ENCODE measurements at places on chromosomes 6 and 20.

DNA sequence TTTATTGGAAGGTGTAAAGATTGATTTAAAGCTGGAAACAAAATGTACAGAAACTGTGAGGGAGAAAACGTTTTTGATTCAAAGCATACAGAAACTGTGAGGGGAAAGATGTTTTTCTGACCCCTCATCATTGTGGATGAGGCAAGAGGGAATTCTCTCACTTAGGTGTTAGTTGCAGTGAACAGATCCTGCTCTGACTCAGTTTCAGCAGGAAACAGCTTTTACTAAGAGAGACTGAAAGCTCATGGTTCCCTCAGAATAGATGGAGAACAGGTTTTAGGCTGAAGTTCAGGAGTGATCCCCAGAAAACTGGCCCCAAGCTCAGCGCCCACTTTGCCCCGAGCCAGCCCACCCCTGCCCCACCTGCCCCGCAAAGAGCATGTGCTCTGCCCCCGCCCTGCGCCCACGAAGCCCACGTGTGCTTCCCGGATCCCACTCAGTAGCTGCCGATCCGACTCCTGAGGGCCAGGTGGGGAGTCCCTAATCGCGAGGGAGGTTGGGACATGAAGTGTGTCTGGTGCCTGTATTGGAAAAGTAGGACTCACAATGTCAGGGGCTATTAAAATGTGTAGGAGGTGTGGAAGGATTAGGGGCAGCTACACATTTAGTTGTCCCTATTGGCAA lies 41.2 kb downstream of the DUSP22 start:
- no peak for DNase-seq

DNA sequence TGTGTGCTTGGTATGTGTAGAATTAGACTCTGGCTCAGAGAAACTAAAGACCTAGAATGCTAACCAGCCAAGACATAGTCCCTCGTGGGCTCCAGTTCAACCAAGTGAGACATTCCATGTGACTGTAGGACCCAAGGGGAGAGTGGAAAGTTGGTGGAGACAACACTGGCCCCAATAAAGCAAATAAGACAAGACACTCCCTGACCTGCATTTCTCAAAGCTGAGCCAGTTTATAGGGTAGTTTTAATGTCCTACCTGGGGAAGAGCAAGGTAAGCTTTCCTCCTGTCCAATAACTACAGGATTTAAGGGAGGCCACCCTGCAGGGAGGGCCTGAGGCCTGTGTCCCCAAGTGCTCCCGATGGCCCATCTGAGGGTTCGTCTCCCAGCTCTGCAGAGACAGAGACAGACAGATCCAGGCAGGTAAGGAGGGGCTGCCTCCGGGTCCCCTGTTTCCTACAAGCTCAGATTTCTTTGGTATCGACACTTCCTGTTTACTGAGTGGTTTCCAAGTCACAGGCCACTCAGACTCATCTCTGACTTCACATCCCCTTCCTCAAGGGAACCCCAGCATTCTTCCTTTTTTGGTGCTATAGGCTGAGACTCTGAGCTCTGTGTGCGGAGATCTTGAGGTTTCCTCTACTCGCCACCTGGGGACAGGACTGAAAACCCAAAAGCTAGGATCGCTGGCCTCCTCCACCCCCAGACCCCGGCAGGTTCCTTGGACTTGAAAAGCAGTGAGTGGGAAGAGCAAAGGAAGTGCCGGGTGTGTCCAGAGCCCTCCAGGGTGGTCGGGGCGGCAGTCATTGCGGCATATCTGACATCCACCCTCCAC lies 92.4 kb downstream of the PRND start:
- DNase-seq: peak; percentile 57

- no peak for DNase-seq
Observed at GRCh38 chr6:11972806-11973205, 39.3 kb upstream of the HIVEP1 start.

DNA sequence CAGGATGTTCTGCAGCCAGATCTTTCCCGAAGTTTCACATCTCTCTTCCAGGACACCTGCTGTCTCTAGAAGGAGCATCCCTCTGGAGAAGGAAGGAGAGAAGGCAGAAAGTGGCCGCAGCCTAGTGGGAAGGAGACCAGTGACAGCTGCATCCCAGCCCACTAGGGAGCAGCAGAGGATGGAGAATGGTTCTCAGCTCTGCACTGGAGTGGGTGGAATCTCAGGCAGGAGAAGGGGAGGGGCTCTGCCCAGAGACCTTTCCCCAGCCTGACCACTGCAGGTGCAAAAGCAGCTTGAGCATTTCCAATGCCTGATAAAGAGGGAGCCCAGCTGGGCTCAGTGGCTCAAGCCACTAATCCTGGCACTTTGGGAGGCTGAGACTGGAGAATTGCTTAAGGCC lies 32.3 kb downstream of the NCR2 start:
- no peak for DNase-seq

DNA sequence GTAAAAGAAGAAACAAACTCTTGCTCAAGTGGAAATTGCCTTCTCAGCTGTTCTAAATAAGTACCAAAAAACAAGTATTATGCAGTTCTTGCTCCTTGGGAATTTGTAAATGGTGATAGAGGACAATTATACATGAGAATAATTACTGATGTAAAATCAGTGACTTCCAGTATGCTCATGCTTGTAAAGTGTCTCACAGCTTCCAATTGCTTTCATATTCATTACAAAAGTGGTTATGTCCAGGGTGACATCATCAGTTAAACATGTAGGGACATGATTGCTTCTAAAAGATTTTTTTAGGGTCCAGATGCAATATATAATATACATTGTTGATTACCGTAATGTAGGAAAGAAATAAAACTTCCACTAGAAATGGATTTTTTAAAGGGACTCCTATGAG lies 122.8 kb upstream of the B3GAT2 start:
- DNase-seq: no peak

- DNase-seq: peak; percentile 72
Observed at GRCh38 chr6:90413867-90414266, 117.2 kb upstream of the BACH2 start.

DNA sequence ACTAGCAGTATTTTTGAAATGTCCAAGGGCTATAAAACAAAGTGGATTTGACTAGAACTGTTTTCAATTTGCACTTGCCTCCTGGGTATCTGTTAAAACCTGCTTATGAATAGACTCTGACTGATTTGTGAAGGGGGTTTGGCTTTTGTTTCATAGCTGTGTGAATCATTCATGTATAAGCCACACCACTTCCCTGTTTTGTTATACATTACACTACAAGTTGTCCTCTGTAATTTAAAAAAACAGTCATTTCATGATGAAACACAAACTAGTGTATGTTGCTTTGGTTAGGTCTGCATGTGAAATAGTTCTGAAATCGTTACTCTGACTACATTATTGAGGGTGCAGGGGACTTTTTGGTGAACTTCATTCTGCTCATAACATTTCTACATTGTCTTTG lies 121.7 kb downstream of the NKAIN2 start:
- DNase-seq: no peak

GRCh38 chr6:104908888-104909525 lies 47.9 kb upstream of the LIN28B start:
- no peak for DNase-seq

DNA sequence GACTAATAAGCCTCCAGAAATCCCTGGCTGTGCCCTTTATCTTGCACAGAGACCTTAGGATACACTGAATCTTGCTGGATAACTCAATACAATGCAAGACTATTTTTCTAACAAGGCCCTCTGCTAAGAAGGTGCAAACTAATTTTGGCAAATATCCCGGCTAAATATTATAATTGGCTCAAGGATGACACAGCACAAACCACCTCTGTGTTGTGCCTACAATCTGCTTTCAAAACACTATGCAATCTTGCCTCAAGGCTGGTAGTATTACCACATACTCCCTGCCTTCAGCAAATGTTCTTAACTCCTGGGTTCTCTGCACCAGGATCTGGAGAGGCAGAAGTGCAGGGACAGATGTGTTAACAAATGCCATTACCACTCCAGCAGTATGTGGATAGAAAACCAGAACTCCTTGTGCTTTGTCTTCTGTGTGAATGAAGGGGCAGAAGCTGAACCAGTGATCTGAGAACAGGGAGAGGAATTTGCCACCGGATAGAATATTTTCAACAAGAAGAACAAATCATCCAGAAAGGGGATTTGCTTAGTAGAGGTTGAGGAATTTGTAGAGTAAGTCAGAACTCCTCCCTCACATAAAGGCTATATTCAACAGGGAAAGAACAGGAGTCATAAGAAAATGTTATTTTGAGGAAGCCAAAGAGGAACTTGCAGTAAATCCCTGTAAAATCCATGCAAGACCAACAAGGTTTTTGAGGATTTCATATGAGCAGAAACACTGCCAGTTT lies 74.1 kb upstream of the SLC4A11 start:
- DNase-seq: no peak

GRCh38 chr20:43695571-43695970 lies 28.7 kb downstream of the MYBL2 start:
- DNase-seq: no peak

DNA sequence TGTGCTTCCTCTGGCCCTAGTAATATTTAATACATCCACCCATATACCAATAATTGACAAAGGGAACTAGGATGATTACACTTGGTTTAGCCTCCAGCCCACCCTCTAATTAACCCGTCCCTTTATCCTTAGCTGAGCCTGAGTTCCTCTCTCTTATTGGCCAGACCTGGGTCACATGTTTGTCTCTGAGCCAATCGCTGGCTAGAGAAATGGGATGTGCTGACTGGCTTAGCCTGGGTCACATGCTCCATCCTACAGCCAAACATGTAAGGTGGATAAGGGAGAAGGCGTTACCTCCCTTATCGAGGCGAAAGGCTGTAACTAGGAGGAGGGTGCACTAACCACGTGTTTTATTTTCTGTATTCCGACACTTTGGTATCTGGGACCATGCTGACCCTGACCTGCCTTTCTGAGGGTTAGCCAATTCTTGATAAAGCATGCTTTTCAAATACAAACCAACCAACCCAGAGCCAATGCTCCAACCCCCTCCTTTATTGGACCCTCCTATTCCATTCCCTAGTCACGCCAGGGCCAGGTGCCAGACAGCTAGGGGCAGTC lies 262.7 kb downstream of the PREX1 start:
- DNase-seq: no peak

DNA sequence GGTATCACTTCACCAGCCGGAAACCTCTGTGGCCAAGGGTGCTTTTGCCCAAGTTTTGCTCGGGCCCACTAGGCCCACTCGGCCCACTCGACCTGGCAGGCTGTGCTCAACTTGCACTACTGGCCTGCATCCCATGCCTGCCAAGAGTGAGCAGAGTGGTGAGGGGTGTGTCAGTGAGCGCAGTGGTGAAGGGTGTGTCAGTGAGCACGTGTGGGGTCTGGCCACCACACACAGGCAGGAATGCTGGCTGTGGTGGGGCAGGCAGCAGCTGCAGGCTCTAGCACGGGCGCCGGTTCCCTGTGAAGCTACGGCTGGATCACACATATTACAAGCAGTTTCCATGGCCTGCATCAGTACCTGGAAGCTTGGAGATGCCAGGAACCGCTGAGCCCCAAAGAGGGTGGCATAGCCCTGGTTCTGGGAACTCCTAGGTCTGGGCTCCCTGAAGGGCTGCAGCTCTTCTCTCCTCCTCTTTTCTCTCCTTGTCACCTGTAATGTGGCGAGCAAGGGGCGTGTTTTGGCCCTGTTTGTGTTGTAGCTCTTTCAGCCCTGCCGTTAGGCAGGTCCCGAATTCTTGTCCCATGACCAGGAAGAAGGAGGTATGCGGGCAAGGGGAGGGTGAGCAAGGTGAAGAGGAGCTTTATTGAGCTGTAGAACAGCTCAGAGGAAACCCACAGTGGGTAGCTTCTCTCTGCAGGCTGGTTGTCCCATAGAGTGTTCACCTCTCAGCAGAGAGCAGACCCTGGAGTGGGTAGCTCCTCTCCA lies 51.0 kb upstream of the CLDN20 start:
- no peak for DNase-seq

- no peak for DNase-seq
Observed at GRCh38 chr20:3797592-3798372, 1.7 kb downstream of the CDC25B start.

GRCh38 chr6:55617272-55617671 lies 38.3 kb upstream of the HMGCLL1 start:
- no peak for DNase-seq

DNA sequence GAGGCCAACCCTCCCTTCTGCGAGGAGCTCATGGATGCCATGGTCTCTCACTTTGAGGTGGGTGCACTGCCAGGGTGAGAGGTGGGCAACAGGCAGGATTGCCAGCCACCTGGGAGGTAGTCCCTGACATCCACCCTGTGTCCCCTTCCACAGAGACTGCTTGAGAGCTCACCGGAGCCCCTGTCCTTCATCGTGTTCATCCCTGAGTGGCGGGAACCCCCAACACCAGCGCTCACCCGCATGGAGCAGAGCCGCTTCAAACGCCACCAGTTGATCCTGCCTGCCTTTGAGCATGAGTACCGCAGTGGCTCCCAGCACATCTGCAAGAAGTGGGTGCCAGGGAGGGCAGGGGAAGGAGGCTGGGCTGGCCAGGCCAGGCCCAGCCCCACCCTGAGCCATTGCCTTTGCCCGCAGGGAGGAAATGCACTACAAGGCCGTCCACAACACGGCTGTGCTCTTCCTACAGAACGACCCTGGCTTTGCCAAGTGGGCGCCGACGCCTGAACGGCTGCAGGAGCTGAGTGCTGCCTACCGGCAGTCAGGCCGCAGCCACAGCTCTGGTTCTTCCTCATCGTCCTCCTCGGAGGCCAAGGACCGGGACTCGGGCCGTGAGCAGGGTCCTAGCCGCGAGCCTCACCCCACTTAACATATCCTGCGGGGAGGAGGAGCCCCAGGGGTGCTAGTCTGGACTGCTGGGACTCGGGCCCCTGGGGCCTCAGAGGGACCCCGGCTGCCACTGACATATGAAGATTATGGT lies 12.8 kb downstream of the PCIF1 start:
- no peak for DNase-seq

DNA sequence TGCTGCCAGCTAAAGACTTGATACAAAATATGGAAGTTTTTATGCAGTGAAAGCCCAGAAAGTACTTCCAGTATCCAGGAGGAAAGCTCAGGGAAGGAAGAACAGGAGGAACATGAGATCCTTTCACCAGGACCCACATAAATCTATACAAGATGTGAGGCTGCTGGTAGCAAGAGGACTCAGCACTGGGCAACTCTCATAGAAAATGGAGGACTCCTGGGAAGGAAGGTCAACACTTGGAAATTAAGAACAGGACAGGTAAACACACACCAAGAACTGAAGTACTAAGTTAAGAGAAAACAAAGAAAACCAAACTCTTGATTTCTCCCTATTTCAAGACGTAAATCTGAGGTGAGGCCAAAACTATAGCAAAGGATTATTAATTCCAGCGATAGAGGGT lies 220.5 kb upstream of the HSF2 start:
- no peak for DNase-seq

GRCh38 chr6:96450082-96450769 lies 71.4 kb upstream of the UFL1 start:
- no peak for DNase-seq

Data from activated T-cell treated with anti-CD3 and anti-CD28 coated beads for 24 hours (primary cell).